ENCODE measurements at places on chromosomes 12 and 14. TPM values are rescaled to one million over a fixed set of nuclear protein-coding genes. Genes with fewer than 3 reads are reported as not detected.

TSHR gene
- 2.9 TPM for polyA plus RNA-seq

TAS2R46 gene
- not detected for polyA plus RNA-seq

DNAJC22 gene
- not detected for polyA plus RNA-seq

SDS gene
- 0.30 TPM for polyA plus RNA-seq

MOK gene
- 24.9 TPM for polyA plus RNA-seq

AQP6 gene
- polyA plus RNA-seq: not detected

LRP1-AS gene
- not detected for polyA plus RNA-seq

GDF11 gene
- 15.2 TPM for polyA plus RNA-seq

GARIN6 gene
- polyA plus RNA-seq: 0.91 TPM

SRRM4 gene
- polyA plus RNA-seq: 4.1 TPM

GPRC5D gene
- polyA plus RNA-seq: not detected

CCDC197 gene
- polyA plus RNA-seq: not detected

KRT3 gene
- not detected for polyA plus RNA-seq

HCAR3 gene
- polyA plus RNA-seq: not detected

DCAF5 gene
- 16.7 TPM for polyA plus RNA-seq

LIN7A gene
- 4.0 TPM for polyA plus RNA-seq

NRL gene
- polyA plus RNA-seq: not detected

PPP1R1A gene
- 22.1 TPM for polyA plus RNA-seq

SLC6A13 gene
- 6.5 TPM for polyA plus RNA-seq

PLEKHG7 gene
- not detected for polyA plus RNA-seq

RPL10L gene
- polyA plus RNA-seq: not detected

CRIP1 gene
- polyA plus RNA-seq: 2.9 TPM

TAS2R42 gene
- not detected for polyA plus RNA-seq

TRPV4 gene
- not detected for polyA plus RNA-seq

MSRB3 gene
- polyA plus RNA-seq: 8.8 TPM

CLEC6A gene
- not detected for polyA plus RNA-seq

IAPP gene
- polyA plus RNA-seq: not detected

EID3 gene
- polyA plus RNA-seq: 6.9 TPM

ACSS3 gene
- polyA plus RNA-seq: 0.20 TPM

TROAP gene
- not detected for polyA plus RNA-seq

Data from Purkinje cell (primary cell).